NCI-H82 (cell line): ENCODE measurements at places on chromosomes 16 and 17.

DNA sequence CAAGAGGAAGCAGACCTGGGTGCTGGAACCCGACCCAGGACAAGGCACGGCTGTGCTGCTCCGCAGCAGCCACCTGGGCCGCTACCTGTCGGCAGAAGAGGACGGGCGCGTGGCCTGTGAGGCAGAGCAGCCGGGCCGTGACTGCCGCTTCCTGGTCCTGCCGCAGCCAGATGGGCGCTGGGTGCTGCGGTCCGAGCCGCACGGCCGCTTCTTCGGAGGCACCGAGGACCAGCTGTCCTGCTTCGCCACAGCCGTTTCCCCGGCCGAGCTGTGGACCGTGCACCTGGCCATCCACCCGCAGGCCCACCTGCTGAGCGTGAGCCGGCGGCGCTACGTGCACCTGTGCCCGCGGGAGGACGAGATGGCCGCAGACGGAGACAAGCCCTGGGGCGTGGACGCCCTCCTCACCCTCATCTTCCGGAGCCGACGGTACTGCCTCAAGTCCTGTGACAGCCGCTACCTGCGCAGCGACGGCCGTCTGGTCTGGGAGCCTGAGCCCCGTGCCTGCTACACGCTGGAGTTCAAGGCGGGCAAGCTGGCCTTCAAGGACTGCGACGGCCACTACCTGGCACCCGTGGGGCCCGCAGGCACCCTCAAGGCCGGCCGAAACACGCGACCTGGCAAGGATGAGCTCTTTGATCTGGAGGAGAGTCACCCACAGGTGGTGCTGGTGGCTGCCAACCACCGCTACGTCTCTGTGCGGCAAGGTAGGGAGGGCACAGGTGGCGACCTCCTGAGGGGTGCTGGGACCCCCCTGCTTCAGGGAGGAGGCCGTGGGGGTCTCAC, 667 bp downstream of the FSCN2 start:
- peak; percentile 29 for DNase-seq

DNA sequence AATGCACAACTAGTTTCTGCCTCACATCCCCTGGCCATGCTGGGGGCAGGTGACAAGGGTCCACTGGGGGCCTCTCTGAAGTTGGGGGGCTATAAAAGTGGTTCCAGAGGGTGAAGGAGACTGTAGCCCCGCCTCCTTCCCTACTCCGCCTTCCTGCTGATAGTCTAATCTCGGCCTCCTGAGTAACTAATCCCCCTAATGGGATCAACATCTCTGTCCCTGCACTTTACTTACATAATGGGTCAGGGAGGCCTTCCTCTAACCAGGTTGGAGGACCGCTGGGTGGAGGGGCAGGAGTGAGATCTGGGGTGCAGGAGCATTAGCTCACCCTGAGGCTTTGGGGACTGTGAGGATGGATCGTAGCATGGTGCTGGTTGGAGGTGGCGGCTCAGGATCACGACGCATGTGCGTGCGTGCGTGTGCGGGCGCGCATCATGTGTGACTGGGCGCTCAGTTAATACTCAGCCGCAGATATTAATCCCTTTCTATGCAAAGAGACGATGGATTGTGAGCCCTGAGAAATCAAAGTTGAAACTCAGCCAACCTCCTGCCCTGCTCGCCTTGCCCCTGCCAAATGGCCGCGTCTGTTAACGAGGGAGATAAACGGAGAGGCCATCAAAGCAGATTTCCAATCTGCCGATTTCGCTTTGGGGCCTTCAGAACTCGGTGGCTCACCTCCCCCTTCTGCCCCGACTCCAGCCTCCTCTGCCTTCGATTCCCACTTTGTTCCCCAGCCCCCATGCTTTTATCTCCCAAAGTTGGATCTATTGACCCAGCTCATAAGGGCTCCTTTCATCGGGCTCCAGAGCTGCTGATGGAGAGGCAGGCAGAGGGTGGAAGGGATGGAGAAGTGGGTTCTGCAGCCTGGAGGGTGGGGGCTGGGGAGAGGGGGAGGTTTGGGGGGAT, 107.3 kb downstream of the SDK2 start:
- peak; percentile 99 for DNase-seq

GRCh38 chr17:81440511-81441244, 45.4 kb downstream of the BAHCC1 start:
- peak; percentile 87 for DNase-seq

DNA sequence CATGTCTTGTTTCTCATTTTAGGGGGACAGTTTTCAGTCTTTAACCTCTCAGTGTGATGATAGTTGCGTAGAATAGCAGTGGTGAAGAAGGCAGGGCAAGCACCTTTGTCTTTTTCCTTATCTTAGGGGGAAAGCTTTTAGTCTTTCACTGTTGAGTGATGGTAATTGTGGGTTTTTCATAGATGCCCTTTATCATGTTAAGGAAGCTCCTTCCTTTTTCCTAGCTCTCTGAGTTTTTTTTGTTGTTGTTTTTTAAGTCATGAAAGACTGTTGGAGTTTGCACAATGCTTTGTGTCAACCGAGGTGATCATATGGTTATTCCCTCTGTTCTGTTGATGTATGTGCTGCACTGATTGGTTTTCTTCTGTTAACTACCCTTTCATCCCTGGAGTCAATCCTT, 15.7 kb downstream of the NOL11 start:
- DNase-seq = no peak

GRCh38 chr17:33370401-33370800, 77.3 kb upstream of the ASIC2 start:
- no peak for DNase-seq

- DNase-seq = no peak
These were observed 207.8 kb downstream of the SHISA9 start for GRCh38 chr16:13109171-13109570.

- DNase-seq = no peak
These were observed 7.0 kb upstream of the TBX2 start for GRCh38 chr17:61392679-61393078.

- DNase-seq = no peak
These were observed 13.3 kb upstream of the PECAM1 start for GRCh38 chr17:64403881-64404460.

- no peak for DNase-seq
These were observed 52.4 kb downstream of the CFDP1 start for GRCh38 chr16:75380870-75381269.

DNA sequence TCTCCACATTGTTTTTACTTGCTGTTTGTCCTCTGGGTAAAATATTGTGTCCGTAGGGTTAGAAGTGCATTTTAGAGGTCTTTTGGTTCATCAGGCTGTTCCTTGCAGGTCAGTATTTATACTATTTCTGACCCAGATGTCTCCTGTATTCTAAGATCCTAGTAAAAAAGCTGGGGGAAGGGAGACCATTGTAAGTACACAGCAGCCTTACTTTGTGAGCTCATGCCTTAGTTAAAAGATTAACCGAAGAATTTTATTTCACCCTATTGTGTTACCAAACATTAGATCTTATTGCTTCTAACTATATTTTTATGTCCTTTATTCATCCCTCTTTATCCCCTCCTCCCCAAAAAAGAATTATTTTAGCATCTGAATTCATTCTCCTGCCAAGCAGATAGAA, 444.1 kb upstream of the RBFOX1 start:
- peak; percentile 41 for DNase-seq

GRCh38 chr17:70865993-70866804, 696.9 kb downstream of the KCNJ2 start:
- DNase-seq = no peak

DNA sequence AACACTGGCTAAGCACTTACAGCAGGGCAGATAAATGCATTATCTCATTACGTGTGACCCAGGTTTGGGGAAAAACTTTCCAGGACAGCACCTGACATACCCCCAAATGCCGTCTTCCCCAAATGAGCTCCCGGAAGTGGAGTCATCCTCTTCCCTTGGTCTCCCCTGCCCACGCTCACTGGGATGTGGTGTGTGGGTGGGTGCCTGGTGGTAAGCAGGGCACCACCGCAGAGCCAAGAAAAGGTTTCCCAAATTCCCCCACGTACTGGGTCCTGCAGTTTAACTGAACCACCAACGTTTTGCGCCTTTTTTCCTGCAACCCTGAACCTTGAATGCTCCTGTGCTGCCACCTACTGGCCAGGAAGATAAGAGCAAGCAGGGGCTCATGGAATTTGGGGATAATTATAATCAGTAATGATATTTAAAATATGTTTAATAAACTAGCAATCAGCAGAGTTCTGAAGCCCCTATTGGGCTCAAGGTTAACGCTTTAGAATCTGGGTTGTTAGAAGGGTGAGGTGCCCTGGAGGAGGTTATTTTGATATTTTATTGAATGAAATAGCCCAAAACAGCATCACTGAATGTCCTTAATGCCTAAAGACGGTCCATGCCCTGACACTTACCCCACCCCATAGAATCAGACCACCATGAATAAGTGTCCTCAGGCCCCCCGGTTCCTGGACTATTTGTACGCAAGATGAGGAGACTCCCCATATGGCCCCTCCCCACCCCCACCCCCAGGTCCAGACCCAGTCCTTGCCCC, 8.0 kb downstream of the SPPL2C start:
- DNase-seq = peak; percentile 84

DNA sequence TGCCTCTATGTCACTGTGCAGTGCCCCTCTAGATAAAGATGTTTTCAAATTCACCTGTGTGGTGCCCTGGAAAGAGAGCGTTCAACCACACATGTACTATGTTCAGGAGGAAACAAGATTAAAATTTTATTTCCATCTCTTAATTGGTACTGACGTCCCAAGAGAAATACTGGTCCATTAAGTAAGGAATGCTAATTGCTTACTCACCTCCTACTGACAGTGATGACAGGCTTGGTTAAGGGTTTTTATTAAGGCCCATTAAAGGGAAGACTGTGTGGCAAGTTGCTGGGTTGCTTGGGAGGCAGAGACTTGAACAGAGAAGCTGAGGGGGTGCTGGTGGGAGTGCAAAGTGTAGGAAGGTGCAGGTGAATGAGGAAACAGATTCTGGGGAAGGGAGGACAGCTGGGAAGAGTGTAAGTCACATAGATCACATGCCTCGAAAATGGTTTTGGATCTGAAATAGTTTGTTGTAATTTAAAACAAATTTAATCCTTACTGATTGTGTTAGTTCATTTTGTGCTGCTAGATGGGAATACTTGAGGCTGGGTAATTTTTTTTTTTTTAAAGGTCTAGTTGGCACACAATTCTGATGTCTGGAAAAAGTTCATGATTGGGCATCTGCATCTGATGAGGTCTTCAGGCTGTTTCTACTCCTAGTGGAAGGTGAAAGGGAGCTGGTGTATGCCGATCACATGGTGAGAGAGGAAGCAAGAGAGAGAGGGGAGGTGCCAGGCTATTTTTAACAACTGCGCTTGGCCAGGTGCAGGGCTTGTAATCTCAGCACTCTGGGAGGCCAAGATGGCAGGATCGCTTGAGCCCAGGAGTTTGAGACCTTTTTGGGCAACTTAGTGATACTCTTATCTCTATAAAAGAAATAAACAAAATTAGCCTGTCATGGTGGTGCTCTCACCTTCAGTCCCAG, 140.5 kb downstream of the CACNG3 start:
- DNase-seq = no peak

DNA sequence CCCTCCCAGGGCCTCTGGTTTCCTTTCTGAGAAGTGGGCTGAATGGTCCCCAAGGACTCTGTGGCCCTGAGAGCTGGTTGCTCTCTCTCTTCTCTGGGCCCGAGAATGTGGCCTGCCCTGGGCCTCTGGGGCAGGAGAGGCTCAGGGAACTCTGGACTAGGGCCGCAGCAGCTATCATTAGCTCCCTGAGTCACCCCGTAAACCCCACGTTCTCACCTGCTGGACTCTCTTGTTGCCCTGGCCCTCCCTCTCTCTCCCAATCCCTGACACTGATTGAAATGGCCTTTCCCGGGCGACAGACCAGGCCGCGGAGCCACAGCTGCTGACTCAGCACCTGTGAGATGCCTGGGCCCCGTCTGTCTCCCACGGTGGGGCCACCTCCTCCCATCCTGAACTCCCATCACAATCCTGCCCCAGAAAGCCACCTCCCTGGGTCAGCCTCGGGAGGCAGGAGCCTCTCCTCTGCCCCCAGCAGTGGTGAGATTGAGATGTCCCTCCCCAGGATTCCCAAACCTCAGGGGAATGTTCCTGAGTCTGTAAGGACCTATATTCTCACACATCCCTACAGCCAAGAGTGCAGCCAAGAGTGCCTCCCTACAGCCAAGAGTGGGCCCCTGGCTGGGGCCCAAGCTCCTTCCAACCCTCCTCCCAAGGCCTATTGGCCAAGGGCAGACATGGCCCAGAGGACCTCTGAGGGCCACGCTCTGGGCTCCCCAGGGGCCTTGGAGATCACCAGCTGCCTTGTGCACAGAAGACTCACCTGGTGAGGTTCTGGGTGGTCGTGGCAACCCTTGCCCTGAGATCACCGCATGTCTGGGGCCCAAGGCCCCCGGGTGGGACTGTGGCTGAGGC, 470 bp downstream of the TRPV3 start:
- DNase-seq = no peak

GRCh38 chr17:56057869-56058268, 95.4 kb upstream of the ANKFN1 start:
- no peak for DNase-seq

GRCh38 chr16:86376837-86377236, 133.5 kb upstream of the FOXF1 start:
- DNase-seq = no peak

GRCh38 chr16:47503936-47504335, 42.8 kb downstream of the PHKB start:
- no peak for DNase-seq

DNA sequence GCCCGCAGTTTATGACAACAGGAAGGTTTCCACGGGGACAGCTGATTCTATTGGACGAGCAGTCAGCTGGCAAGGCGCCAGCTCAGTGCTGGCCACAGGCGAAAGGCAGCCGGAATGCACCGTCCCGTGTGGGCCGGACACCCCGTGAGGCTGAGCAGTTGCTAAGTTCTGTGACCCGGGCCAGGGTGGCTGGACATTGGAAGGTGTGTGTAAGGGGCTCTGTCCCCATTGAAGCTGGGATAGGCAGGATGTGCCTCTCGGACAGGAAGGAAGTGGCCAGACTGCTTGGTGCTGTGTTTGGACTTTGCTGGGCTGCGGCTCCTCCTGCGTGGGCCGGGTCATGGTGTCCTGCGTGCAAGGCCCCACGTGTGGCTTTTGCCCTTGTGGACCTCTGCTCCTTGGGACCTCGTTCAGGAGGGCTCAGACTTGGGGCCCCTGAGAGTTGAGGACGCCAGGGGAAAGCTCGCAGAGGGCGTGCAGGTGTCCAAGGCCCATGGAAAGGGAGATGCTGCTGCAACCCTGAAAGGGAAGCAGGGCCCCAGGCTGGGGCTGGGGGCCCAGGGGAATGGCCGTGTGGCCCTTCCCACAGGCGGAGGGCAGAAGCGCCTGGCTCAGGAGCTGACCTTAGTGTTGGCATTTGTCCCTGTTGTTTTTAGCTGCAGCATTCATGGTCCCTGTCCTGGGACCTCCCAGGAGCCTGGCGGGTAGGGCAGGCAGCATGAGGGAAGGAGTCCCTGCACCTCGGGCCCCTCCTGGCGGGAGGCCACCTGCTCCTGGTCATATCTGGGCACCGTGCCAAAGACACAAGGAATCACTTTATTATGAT, 10.0 kb downstream of the BAIAP2 start:
- peak; percentile 89 for DNase-seq

GRCh38 chr16:73713251-73713650, 583.4 kb upstream of the PSMD7 start:
- no peak for DNase-seq
